Right renal pelvis (tissue), 4 donors: ENCODE measurements at places on chromosomes 6 and 20. TPM values are rescaled to one million over a fixed set of nuclear protein-coding genes. Genes with fewer than 3 reads are reported as not detected.

ASIP gene
- not detected for polyA plus RNA-seq

CYP24A1 gene
- polyA plus RNA-seq: 2.2 TPM

- DNase-seq: no peak
Measured at GRCh38 chr20:38194971-38195504, 30.0 kb upstream of the TGM2 start.

GRCh38 chr6:3887150-3887700 is 38.1 kb downstream of the FAM50B start:
- DNase-seq: no peak

DNA sequence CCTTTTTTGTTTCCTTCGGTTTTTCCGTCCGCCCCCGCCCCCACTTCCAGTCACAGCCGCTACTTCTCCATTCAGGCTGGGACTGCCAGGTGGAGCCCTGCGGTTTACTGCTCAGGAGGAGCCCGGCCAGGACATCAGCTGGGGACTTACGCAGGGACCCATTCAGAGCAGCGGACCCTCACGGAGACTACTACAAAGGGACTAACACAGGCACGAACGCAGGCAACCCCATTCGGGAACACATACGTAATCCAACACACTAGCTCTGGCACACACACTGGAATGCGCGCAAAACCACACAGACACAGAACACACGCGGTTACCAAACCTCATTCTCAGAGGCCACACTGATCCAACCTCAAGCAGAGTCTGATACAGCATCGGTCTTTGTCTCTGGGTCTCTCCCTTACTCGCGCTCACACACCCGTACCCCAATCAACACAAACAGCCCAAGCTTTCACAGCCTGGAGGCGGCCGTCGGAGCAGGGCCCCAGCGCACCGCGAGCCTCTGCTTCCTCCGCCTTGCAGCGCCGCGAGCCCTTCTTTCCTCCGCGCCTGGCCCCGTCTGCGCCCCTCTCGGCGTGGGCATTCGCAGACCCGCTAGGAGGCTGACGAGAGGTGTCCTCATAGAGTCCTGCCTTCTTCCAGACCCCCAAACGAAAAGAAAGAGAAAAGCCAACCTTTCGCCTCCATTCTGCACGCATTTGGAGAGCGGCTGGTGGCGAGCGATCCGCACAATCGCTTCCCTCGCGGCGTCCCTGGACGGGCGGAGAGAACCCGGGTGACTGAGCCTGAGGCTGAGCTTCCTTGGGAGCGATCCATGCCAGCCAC is 1.1 kb upstream of the SLC32A1 start:
- DNase-seq: no peak
